Psoas muscle (tissue), 8 donors: ENCODE measurements at places on chromosomes 16 and 17. TPM values are rescaled to one million over a fixed set of nuclear protein-coding genes. Genes with fewer than 3 reads are reported as not detected.
A peak's percentile ranks its signal among the peaks of the same experiment; 100 is the strongest.

Gene AATF
- total RNA-seq: 38.7 TPM

Gene P2RX1
- total RNA-seq: 0.42 TPM

Gene ARHGDIG
- total RNA-seq: 4.1 TPM

Gene NPIPB2
- 5.0 TPM for total RNA-seq

Gene SLFN12
- total RNA-seq: 3.8 TPM

DNA sequence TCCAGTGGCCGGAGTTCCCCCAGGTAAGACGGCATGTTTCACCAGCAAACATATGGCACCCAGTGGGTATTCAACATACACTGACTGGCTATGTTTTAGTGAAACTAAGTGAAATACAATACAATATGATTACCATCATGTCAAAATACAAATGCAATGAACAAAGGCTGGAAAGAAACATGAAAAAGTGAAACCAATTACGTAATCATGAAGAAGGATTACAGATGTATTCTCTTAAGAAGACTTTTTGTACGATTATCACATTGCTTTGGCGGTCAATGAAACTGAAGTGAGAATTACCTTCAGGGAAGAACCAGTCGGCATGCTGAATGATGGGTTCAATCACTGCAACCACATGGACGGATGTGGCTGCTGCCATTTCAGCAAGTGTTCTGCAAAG, 71.7 kb downstream of the ARHGAP17 start:
- no peak for DNase-seq

GRCh38 chr17:13995856-13996271, 73.4 kb upstream of the COX10 start:
- DNase-seq: no peak

GRCh38 chr17:56595831-56596690, 2.6 kb downstream of the NOG start:
- no peak for DNase-seq

DNA sequence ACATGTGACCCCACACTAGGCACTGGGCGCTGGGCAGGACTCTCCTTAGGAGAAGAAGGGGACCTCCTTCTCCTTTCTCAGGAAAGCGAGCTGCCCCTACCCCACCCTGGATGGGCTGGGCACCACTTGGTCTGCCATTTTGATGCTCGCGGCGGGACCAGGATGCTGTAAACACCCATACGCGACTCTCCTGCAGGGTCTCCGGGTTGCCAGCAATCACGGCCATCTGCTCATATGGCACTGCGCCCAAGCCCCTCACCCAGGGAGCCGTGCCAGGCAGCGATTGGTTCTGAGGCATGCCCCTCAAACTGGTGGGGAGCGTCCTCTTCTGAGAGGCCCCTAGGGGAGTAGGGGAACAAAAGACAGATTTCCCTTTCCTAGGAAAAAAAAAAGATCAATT, 99.0 kb downstream of the C16orf78 start:
- peak; percentile 46 for DNase-seq

DNA sequence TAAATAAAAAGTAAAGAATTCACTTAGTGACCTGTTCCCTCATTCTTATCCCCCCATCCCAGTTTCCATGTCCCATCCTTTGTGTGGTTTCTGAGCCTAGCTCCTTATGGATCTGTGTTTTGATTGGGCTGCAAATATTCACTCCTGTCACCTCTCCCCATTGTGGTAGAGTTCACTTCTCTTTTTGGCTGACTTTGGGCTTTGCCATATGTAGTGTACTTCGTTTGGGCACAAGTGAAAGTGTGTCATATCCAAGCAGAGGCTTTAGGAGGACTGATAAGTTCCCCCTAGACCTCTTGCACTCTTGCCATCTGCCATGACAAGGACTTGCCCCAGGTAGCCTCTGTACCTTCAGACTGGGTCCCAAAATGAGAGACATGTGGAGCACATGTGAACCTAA, 13.0 kb upstream of the DHRS7B start:
- no peak for DNase-seq

DNA sequence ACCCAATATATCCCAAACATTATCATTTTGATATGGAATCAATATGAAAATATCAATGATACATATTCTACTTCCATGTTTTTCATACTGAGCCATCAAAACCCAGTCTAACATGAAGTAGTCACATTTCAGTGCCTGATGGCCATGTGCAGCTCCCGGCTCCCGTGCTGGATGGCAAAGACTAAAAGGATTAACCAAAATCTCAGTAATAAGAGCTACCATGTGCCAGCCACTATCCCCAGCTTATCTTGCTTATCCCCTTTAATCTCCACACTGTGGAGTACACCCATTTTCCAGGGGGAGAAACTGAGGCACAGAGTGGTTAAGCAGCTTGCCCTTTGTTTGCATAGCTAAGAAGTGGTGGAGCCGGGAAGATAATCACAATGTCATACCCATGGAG, 9.2 kb downstream of the CD300LG start:
- DNase-seq: no peak

DNA sequence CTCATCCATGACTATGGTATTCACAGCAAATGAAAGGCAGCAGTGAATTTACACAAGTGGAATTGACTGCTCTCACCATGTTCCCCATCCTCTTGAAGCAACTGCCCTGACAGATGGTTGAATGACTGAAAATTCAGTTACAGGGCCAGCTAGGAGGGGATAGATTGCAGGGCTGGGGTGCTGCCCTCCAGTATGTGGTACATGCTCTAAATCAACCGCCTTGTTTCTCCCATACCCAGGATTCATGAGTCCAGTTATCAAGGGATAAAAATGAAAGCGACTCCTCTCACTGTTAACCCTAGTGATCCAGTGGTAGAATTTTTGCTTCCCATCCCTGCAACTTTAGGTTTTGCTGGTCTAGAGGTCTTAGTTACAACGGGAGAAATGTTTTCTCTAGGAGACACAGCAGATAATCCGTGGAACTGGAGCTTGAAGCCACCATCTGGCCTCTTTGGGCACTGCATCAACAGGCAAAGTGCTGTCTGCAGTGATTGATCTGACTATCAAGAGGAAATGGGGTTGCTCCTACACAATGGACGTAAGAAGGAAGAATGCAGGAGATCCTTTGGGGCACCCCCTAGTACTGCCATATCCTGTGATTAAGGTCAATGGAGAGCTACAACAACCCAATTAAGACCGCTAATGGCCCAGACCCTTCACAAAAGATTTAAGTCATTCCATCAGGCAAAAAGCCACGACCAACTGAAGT, 32.0 kb downstream of the SCPEP1 start:
- DNase-seq: peak; percentile 61
